ENCODE measurements at places on chromosomes 6 and 20. TPM values are rescaled to one million over a fixed set of nuclear protein-coding genes. Genes with fewer than 3 reads are reported as not detected.

OLIG3 gene
- total RNA-seq: not detected

F13A1 gene
- total RNA-seq: not detected

BPI gene
- not detected for total RNA-seq

OTOR gene
- total RNA-seq: not detected

RWDD2A gene
- 1.4 TPM for total RNA-seq

SRC gene
- 130 TPM for total RNA-seq

All from A549 treated with Hydrocortisone at 1 μM for 4 hours (cell line).